ENCODE measurements at places on chromosomes 7 and 10.

DNA sequence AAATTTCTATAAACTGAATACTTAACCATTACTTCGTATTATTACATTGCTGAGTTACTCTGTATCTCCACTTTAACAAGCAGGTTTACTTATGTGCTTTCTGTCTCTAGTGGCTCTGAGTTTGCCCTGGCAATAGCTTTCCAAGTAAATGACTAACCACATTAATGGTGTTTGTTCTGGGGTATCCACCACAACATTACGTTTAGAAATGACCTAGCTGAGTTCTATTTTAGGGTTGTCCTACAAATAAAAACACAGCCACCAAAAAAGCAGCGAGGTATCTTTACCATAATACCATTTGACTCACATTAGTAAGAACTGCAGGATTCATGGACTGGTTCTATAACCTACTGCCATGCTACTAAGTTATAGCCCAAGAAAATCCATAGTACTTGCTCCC is 83.1 kb downstream of the HIBADH start:
- no peak for DNase-seq

DNA sequence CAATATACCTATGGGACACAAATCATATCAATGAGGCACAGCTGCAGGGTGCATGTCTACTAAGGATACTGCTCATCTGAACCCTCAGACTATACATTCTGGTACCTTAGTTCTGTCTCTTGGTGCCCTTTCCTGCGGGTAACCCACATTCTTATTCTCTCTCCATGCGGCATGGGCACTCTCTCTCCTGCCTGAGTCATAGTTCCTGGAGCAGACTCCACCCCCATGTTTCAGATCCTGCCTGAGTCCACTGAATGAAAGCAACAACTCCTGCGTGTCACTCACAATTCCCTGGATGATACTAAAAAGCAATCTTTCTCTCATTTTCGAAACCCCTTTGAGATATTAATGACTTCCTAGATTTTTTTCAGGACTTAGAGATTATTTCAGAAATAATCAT is 653.1 kb upstream of the C7orf33 start:
- no peak for DNase-seq

- no peak for DNase-seq
These were observed 12.0 kb downstream of the EEPD1 start for GRCh38 chr7:36165059-36165458.

DNA sequence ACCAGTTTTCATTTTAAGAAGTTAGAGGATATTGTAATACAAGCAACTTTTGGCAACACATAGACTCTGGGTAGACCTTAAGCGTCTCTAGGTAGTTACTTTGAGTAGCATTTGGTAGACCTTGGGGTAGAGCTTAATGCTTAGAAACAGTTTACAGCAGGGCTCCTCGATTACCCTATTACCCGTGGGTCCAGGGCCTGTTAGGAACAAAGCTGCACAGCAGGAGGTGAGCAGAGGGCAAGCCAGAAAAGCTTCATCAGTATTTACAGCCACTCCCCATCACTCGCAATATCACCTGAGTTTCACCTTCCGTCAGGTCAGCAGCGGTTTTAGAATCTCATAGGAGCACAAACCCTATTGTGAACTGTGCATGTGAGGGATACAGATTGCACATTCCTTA is 173.5 kb downstream of the TSPAN12 start:
- DNase-seq = no peak

DNA sequence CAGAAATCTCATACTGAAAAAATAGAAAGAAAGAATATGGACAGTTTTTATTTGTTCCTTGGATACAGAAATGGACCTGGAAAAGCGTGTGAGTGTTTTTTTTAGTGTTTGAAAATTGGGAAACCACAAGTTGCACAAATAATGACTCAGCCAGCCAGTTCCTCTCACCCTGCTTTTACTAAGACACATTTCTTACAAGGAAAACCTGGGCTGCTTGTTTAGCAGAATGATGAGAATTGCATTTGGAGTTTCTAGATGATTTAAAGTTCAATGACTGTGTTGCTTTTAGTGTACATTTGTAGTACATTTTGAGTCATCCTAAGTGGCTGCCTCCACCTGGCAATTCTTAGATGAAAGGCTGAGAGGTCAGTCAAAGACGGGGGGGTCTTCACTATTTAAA is 218.7 kb downstream of the ABCA13 start:
- DNase-seq = no peak

DNA sequence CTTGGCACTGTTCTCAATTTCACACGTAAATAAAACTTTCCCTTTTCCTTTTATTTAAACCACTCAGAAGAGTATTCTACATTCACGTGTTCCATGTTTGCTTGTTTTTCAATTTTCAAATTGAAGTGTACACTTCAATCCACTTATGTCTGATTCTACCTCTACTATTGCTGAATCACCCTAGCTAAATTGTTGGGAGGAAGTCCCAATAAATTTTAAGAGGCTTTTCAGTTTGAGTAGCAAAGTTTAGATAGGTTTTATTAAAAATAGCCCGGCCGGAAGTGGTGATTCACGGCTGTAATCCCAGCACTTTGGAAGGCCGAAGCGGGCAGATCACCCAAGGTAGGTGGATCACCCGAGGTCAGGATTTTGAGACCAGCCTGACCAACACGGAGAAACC is 1414.7 kb upstream of the CELF2 start:
- DNase-seq = no peak

GRCh38 chr10:86914734-86915133 is 42.7 kb downstream of the MMRN2 start:
- DNase-seq = no peak

- no peak for DNase-seq
These were observed 694 bp upstream of the WASL start for GRCh38 chr7:123749537-123749857.

- no peak for DNase-seq
These were observed 370.3 kb downstream of the BMPER start for GRCh38 chr7:34275624-34276023.

GRCh38 chr10:341081-341740 is 206.0 kb downstream of the ZMYND11 start:
- no peak for DNase-seq

DNA sequence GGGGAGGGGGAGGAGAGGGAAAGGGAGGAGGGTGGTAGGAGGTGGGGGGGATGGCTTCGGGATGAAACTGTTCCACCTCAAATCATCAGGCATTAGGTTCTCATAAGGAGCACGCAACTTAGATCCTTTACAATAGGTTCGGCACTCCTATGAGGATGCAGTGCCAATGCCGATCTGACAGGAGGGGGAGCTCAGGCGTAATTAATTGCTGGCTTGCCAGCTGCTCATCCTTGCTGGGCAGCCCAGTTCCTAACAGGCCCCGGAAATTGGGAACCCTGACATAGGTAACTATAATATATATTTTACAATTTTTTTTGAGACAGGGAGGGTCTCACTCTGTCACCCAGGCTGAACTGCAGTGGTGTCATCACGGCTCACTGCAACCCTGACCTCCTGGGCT is 118.8 kb upstream of the SFMBT2 start:
- no peak for DNase-seq

GRCh38 chr10:72563327-72563932 is 62.4 kb downstream of the MICU1 start:
- no peak for DNase-seq

DNA sequence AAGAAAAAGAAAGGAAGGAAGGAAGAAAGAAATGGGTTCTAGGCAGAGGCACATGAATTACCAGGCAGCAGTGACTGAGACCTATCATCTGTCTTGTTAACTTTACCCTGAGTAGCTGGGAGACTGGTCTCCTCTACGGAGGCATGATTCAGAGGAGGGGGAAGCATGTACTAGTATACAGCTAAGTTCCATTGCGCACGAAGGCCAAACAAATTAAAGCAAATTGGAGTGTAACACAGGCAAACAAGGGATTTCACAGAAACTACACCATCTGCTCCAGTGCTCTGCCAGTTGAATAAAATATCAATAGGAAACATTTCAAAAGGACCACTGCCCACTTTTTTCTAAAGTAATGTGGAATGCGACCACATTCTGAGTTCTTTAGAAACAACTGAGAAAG is 65.9 kb upstream of the RSU1 start:
- no peak for DNase-seq

GRCh38 chr10:130656187-130656575 is 520.0 kb downstream of the GLRX3 start:
- no peak for DNase-seq

- DNase-seq = no peak
These were observed 54.4 kb downstream of the ZNF277 start for GRCh38 chr7:112260911-112261310.

- DNase-seq = no peak
These were observed 795.6 kb downstream of the PHTF2 start for GRCh38 chr7:78594156-78594555.

GRCh38 chr7:89780291-89780690 is 374.0 kb upstream of the STEAP1 start:
- no peak for DNase-seq

- DNase-seq = no peak
These were observed 30.6 kb downstream of the SMNDC1 start for GRCh38 chr10:110274072-110274627.

GRCh38 chr10:60494774-60495173 is 105.1 kb upstream of the ANK3 start:
- no peak for DNase-seq

GRCh38 chr10:98308669-98309365 is 40.8 kb upstream of the LOXL4 start:
- no peak for DNase-seq

- DNase-seq = no peak
These were observed 100.3 kb upstream of the BTBD16 start for GRCh38 chr10:122170802-122171201.

DNA sequence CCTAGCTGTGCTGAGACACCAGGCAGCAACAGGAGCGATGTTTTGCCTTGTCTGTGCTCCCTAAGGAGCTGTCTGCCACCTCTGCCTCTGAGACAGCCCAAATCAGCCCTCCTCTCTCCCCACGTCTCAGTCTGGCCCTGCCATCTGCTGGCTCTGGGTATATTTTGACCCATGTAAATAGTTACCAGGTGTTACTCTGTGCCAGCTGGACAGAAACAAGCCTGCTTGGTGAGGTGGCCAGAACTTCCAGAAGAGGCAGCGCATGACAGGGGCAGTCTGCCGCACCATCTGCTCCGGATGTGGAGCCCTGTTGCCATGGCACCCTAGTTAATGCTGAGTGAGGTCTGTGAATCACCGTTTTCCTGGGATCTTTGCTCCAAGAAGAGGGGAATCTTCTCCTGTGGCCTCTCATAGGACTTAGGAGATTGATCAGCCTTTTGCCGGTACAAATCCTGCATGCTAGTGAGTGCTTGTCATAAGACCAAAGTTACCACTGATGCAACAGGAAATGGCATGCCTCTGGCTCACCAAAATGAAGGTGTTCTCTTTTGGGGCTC is 31.8 kb downstream of the GSTO2 start:
- no peak for DNase-seq

DNA sequence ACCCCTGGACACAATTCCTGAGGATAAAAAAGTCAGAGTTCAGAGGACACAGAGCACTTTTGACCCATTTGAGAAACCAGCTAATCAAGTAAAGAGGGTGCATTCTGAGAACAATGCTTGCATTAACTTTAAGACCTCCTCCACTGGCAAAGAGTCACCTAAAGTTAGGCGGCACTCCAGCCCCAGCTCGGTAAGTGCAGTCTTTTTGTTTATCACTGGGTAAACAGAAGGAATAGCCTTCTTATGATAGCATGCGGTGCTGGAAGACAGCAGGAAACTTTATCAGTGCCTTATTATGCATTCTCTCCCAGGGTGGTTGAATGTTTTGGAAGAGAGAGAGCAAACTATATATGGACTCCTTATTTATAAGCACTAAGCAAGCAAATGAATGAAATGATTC is 130.5 kb downstream of the CDK14 start:
- no peak for DNase-seq

- no peak for DNase-seq
These were observed 40.6 kb upstream of the PIK3CG start for GRCh38 chr7:106824458-106824857.

GRCh38 chr10:97047788-97048187 is 138.0 kb downstream of the SLIT1 start:
- DNase-seq = no peak

DNA sequence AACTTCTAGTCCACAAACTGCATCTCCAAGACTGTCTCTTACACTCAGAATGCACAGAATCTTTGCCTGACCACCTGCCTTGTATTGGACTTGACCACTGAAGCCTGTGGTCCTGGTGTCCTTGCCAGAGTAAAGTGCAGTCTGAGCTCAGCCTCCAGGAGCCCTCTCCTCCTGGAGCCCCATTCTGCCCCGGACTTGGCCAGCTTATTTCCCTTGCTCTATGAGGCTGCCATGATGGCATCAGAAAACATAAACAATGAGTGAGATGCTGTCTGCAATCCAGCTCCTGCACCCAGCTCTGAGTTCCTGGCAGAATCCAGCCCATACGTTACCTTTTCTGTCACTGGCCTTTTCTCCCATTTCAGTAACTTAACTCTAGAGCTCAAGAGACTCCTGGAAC is 494.6 kb downstream of the PLXNA4 start:
- no peak for DNase-seq

- DNase-seq = no peak
These were observed 144.8 kb upstream of the RET start for GRCh38 chr10:42932116-42932515.
